ENCODE measurements at places on chromosomes 16 and 17.

GRCh38 chr16:89765292-89765830, 44.0 kb downstream of the ZNF276 start:
- no peak for DNase-seq

DNA sequence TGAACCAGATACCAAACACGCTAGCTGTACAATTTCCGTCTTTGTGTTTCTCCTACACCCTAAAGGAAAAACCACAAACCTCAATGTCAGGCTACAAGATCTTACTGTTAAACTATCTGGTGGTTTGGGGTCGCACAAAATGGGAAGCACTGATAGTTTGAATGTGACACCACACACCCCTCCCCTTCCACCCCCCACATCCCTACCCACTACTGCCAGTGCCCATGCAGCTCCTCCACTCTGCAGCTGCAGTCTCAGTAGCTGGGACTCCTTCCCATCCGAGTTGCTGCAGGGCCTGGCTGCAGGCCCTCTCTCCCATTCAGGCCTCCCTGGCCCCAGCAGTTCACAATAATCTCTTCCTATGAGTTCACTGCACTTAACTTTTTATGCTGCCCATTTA, 18.4 kb downstream of the TRAP1 start:
- no peak for DNase-seq

DNA sequence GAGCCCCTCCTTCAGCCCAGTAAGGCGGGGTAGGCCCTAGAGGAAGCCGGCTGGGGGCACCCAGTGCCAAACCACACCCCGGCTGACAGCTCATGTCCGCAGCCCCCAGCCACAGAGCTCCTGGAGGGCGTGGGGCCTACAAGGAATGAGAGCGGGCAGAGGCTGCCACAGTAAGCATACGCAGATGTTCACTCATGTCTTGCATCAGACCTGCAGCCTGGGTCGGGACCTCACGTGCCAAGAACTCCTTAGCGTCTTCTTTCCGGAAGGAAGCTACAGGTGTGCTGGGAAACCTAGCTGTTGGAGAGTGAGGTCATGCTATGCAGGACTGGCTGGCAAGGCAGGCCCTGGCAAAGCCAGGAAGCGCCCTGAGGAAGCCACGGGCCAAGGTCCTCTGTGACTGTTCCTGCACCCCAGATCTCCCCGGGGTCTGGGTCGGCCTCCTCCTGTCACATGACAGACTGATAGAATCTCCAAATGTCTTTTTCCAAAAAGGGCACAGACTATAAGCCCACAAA, 1.6 kb downstream of the ZNF598 start:
- DNase-seq: no peak

GRCh38 chr17:6558932-6559752, 2.8 kb upstream of the PITPNM3 start:
- DNase-seq: no peak

- no peak for DNase-seq
These were observed 145.3 kb upstream of the LHX1 start for GRCh38 chr17:36791942-36792475.

DNA sequence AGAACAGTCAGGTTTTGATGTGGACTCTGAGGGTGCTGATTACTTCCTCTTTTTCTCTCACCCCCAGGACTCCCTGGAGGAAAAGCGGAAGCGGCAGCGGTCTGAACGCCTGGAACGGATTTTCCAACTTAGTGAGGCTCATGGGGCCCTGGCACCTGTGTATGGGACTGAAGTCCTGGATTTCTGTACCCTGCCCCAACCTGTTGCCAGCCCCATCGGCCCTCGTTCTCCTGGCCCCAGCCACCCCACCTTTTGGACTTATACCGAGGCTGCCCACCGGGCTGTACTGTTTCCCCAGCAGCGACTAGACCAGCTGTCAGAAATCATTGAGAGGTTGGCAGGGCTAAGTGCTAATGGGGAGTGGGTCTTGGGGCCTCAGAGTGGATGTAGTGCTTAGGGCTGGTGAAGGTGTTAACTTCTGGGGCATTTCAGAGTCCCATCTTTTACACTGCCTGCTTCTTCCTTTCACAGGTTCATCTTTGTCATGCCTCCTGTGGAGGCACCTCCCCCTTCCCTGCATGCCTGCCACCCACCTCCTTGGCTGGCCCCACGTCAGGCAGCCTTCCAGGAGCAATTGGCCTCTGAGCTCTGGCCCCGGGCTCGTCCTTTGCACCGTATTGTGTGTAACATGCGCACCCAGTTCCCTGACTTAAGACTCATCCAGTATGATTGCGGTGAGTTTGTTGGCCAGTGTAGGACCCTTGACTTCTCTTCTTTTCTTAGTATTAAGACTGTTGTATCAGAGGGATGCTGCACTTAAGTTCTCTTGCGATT, 19.1 kb upstream of the PHKG2 start:
- no peak for DNase-seq

- no peak for DNase-seq
These were observed 983.9 kb downstream of the CDH11 start for GRCh38 chr16:64138006-64138405.

DNA sequence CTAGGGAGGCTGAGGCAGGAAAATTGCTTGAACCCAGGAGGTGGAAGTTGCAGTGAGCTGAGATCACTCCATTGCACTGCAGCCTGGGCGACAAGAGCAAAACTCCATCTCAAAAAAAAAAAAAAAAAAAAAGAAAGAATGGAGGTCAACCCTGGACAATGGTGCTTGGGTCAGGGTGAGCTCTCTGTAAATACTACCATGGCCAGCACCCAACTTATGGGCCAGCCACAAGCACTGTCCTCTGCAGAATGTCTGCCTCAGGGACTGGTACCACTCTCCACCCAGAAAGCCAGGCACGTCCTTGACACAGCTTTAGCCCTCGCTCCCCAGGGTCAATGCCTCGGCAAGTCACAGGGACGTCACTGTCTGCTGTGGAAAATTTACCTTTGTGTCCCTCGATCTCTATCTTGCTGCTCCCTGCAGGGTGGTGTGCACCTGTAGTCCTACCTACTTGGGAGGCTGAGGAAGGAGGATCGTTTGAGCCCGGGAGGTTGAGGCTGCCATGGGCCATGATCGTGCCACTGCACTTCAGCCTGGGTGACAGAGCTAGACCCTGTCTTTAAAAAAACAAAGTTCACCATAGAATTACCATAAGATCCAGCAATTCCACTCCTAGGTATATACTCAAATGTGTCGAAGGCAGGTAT, 123.3 kb downstream of the IRX3 start:
- no peak for DNase-seq

- no peak for DNase-seq
These were observed 12.4 kb downstream of the ZFPM1 start for GRCh38 chr16:88465387-88465983.

DNA sequence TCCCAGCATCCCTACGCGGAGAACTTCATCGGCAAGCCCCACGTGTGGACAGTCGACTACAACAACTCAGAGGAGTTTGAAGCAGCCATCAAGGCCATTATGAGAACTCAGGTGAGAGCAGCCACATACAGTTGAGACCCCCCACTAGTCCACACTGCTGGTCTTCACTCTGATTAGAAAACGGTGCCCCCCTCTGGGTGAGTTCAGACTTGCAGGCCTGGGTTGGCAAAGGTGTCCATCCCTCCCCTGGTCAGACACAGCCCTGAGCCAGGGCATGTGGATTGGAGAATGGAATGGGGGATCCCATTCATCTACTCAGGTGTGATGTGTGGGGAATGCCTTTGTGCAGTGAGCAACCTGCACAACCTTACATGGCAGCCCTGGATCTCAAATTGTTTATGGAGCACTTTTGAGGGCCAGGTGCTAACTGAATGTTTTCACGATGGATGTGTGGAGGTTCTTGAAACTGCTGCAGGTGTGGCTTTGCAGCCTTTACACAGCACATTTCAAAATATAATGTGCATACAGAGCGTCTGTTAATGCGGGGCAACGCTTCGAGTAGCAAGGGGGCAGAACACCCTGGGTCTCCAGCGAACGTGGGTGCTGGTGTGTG, 72.6 kb downstream of the MGAT5B start:
- no peak for DNase-seq

GRCh38 chr16:31438414-31438813, 4.2 kb downstream of the ZNF843 start:
- no peak for DNase-seq

DNA sequence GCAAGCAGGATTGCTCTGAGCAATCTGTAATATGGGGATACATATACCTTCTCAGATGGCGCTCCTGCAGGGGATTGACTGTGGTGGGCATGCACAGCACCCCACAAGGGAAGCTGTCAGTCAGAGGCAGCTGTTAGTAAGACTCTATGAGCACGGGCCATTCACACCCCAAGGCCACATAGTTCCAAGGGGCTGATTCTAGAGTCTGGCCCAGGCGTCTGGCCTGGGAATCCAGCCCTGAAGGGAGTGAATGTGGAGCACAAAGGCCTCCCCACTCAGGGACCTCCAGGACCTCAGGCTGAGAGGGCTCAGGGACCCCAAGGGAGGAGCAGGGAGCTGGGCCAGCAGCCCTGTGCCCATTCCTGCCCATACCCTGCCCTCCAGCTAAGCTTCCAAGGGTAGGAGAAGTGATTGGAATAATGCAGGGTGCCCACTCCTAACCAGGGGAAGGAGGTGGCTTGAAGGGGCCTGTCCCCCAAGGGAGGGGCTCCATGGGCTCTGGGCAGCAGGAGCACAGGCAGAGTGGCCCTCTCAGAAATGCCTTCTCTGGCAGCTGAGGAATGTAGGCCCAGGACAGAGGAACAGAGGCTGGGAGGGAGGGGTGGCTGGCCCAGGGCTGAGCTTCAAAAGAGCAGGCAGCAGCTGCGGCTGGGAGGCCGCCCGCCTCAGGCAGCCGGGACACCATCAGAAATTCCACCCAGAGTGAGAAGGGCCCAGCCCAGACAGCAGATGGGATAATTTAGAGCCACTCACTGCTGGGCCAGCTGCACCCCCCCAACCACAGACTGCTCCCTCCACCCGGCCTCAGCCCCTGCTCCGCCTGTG, 48.9 kb upstream of the MRPS23 start:
- peak; percentile 50 for DNase-seq

GRCh38 chr17:50311483-50311882, 34.4 kb upstream of the XYLT2 start:
- DNase-seq: no peak

DNA sequence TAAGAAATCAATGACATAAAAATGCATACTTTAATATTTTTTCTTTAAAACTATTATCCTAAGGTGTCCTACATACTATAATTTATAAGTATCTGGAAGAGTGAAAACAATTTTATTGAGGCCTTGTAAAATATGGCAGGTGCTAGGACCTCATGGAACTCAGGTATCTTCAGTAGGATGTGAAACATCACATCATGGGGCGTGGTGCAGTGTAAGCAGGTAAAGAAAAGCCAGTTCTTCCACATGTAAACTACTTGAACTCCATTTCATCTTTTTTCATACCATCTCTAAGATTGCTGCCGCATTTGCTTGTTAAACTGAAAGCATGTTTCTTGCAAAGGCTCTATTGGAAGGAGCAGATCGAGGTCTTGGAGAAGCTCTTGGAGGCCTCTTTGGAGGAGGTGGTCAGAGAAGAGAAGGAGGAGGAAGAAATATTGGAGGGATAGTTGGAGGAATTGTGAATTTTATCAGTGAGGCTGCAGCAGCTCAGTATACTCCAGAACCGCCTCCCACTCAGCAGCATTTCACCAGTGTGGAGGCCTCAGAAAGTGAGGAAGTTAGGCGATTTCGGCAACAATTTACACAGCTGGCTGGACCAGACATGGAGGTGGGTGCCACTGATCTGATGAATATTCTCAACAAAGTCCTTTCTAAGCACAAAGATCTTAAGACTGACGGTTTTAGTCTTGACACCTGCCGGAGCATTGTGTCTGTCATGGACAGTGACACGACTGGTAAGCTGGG, at the start of gene CAPNS2:
TSS of gene CAPNS2 (plus strand) at position 253 of the 744 bp plus-strand sequence. CDS start at position 326, 73 bp downstream.
- DNase-seq: no peak

DNA sequence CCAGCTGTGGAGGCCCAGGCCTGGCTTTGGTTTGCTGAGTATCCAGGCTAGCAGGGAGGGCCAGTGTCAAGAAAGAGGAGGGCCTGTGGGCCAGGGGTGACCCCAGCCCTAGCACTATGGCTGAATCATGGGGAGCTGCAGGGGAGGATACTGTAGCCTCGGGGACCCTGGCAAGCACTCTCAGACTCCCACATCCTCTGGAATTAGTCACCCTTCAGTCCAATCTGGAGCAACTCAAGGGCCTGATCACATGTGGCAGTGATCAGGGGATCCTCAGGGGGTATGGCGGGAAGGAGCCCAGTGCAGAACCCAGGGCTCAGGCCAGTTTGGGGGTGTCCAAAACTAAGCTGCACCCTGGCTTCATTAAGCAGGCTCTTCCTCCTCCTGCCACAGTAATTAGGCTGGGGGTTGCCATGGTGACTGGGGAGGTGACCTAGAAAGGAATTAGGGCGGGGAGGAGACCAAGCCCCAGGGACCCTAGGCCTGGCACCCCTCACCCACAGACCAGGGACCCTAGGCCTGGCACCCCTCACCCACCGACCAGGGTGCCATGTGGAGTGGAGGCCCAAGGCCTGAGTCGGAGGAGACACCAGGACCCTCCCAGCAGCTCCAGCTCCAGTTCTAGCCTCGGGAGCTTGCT, 5.8 kb downstream of the NLGN2 start:
- no peak for DNase-seq

GRCh38 chr16:89100601-89101302, 7.1 kb downstream of the ACSF3 start:
- DNase-seq: no peak

GRCh38 chr16:740764-741505, at the start of gene CIAO3:
Gene CIAO3 (minus strand): TSS chr16:740997. CDS start chr16:740985, 12 bp downstream.
- peak; percentile 50 for DNase-seq

GRCh38 chr17:81340607-81341515, 45.8 kb upstream of the SLC38A10 start:
- no peak for DNase-seq

- no peak for DNase-seq
These were observed 10.9 kb downstream of the ZACN start for GRCh38 chr17:76089680-76090516.

Data from anterior cingulate cortex (tissue), 58 donors.